ENCODE measurements at places on chromosomes 12 and 14.

- DNase-seq, result no peak
These were observed 22.4 kb downstream of the ASPG start for GRCh38 chr14:104107611-104108569.

DNA sequence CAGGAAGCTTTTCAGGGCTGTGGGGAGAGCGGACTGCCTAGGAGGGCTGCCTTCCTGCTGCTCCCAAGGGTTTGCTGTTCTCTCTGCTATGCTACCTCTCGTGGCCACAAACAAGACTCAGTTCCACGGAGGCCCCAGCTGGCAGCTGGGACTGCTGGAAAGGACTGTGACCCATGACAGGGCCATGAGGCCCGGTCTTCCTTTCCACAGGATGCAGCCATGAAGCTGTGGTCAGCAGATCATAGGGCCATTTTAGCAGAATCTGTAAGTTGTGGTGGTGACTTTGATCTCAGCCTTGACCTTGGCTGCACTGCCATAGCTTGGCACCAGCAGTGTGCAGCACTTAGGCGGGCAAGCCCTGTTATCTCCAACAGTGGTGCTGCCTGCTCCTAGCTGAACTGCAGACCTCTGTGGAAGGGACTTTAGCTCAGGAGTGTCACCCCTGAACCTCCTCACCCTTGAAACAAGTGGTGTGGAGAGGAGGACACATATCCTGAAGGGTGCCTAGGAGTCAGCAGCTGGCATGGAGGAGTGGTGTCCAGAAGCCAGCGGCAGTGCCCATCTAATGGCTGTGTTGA, 12.3 kb downstream of the KRT80 start:
- DNase-seq, result no peak

GRCh38 chr12:54502485-54502884, 4.9 kb downstream of the NCKAP1L start:
- no peak for DNase-seq

- DNase-seq, result no peak
These were observed 12.3 kb downstream of the METTL3 start for GRCh38 chr14:21498540-21499526.

DNA sequence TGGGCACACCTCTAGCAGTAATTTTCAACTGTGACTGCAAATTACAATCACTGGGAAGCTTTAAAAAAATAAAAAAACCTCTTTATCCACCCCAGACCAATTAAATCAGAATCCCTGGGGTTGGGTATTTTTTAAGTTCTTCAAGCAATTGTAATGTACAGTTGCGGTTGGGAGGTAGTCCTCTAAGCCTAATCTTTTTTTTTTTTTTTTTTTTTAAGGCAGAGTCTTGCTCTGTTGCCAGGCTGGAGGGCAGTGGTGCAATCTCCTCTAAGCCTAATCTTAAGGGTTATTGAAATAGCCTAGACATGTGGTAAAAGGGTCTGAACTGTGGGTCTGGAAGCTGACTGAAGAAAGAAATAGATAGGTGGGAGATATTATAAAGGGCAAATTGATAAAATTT, 230.5 kb downstream of the AKAP6 start:
- DNase-seq, result no peak

GRCh38 chr14:36226164-36226563, 49.6 kb upstream of the PTCSC3 start:
- no peak for DNase-seq

DNA sequence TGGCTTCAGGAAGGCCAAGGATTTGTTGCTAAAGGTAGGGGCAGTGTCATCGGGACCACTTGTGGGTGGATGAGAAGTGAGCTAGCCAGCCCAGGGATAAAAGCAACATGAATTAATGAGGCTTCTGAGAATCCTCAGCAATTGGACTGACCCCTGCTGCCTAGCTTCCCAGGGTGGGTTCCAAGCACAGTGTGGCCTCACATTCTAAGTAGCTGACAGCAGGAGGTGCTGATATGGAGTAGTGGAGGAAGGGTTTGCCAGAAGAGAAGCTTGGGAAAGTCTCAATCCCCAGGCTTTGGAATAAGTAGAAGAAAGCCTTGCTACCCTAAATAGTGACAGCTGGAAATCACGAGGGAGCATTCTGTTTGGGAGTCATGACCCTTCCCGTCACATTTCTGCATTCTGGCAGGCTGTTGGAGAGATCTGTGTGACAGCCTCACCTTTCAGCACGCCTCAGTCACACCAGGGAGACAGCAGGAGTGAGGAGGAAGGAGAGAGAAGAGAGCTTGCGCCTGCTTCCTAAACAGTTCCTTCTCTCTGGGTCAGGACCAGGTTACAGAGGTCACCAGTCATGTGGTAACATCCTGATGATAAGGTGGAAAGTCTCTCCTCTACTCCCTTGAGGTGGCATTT, 31.2 kb downstream of the DACT1 start:
- DNase-seq, result no peak

GRCh38 chr12:50699940-50700339, 64.0 kb upstream of the ATF1 start:
- DNase-seq, result no peak

GRCh38 chr12:56220611-56221231, 1.0 kb downstream of the RNF41 start:
- no peak for DNase-seq

DNA sequence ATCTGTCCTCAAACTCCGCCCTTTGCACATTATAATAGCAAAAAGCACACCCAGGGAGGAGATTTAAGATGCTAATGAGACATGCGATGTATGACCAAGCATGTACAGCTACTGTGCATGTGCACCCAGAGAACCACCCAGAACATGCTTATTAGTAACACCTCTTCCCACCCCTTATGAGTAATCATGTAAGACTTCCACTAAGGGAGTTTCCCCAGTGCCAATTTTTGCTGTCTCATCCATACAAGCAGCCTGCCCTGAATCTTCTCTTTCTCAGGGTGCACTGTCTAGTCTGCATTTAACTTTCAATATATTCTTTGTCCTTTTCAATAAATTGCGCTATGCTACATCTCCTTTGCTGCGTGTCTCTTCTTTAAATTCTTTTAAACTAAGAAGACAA, 830.0 kb upstream of the NOVA1 start:
- DNase-seq, result no peak

Data from stimulated activated CD4-positive, alpha-beta T cell treated with anti-CD3 and anti-CD28 coated beads, Interleukin-4, amount 100 ng/mL, for 48 hours (primary cell).